ENCODE measurements at places on chromosomes 7 and 10.

GRCh38 chr10:114401195-114401791 lies 3.0 kb downstream of the AFAP1L2 start:
- DNase-seq: no peak

DNA sequence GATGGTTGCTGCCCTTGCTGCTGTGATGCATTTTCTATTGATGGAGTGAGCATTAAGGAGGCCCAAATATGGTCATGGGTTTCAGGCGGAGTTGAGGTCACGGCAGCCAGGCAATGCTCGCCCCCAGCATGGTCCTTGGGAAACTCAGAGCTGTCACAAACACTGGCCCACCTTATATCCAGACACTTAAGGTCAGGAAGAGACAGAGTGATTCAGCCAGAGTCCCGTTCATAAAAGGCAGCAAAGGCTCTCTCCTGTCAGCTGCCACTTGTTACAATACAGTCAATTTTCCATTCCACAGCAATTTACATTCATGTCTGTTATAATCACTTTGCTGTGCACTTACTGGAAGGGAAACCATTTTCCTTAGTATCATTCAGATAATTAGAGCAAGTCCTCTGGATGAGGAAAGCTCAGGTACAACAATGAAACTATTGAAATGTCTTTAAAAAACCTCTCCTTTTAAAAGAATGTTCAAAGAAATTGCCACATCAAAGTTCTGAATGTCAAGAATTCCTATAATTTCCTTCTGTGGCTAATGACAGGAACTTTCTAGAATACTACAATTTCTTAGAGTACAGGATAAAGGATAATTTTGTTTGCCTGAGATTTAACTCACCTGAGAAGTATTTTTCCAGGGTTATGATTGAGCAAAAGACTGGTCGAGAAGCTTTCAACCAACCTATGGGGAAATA lies 14.8 kb upstream of the ANKRD1 start:
- no peak for DNase-seq

GRCh38 chr7:73978661-73979563 lies 49.1 kb upstream of the ELN start:
- no peak for DNase-seq

DNA sequence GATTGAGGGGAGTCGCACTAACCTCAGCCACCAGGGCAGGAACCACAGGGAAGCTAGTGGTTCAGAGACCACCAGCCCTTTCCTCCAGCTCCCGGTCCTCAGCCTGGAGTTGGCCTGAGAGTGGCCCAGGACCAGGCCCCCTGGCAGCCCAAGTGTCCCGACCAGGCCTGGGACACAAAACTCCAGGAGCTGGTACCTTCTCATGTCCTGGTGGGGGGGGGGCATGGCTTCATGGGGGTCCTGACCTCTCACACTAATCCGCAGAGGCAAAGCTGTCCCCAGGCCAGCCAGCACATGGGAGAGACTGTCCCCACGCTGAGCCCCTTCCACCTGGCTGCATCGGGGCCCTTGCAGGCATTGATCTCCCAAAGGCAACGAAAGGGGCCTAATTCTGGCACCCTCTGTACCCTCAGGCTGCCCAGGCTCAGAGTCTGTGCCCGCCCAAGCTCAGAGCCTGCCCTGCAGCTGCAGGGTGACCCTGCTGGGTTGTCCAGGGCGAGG lies 28.2 kb downstream of the GPRIN2 start:
- no peak for DNase-seq

- no peak for DNase-seq
Measured at GRCh38 chr7:131568970-131569369, 12.5 kb upstream of the PODXL start.

DNA sequence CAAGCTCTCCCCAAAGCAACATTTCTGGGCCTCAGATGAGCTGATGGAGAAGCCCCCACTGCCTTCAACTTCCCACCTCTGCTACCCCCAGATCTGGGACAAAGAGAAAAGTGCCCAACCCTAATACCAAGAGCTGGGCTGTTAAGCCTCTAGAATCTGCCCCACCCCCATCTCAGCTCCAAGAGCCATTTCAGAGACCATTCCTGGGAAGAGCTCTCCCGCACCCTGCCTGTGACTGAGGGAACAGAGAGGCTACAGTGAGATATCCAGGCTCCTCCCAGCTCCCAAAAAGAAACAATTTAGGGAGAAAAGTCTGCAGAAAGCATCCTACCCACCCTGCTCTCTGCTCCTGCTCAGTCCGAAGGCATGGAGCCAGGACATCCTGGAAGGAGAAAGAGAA lies 2.5 kb upstream of the KCNH2 start:
- no peak for DNase-seq

DNA sequence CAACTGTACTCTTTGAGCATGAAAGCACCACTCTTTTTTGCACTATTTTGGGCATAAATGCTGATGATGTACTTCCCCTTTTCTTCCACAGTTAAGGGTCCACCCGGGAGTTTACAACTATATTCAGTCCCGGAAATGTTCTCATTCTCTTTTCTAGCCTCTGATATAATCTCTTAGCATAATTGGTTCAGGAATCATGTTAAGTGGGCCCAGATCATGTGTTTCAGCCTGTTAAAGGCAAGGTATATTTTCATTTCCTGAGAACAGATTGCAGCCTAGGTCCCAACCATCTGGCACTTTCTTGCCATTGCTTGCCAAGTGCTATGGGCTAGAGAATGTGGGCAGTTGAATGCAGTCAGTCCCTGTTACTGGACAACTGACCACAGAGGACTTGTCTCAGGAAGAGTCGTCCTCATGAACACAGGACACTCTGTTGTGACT lies 111.4 kb upstream of the GLCCI1 start:
- no peak for DNase-seq

- DNase-seq: no peak
Measured at GRCh38 chr7:112654322-112655216, 135.6 kb downstream of the TMEM168 start.

DNA sequence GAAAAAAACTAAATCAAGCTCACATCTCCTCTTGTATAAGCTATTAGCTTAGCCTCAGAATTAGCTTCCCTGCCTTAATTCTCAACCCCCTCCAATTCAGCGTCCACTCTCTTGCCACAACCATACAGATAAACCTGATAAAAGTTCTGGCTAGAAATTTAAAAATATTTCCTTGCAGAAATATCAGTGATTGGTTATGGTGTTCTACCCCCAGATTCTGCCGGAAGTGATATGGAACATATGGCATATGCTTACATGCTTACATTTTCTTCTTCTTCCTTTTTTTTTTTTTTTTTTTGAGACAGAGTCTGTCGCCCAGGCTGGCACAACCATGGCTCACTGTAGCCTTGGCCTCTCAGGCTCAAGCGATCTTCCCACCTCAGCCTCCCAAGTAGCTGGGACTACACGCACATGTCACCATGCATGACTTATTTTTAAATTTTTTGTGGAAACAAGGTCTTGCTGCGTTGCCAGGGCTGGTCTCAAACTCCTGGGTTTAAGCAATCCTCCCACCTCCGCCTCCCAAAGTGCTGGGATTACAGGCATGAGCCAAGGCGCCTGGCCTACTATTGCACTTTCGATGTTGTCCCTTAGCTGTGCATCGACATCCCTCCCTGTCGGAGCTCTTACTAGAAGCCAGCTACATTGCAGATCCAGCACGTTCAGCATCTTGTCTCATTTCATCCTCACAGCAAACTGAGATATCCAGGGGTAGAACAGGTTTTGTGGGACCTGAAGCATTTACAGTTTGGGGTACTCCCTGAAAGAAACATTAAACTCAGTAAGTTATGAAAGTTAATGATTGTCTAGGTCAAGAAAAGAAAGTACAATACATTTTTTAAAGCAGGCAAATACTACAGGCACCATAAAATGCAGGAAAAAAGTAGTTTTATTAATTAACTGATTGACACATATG lies 205.6 kb upstream of the TCF7L2 start:
- DNase-seq: no peak

- DNase-seq: no peak
Measured at GRCh38 chr7:7816816-7817536, 98.6 kb upstream of the RPA3 start.

DNA sequence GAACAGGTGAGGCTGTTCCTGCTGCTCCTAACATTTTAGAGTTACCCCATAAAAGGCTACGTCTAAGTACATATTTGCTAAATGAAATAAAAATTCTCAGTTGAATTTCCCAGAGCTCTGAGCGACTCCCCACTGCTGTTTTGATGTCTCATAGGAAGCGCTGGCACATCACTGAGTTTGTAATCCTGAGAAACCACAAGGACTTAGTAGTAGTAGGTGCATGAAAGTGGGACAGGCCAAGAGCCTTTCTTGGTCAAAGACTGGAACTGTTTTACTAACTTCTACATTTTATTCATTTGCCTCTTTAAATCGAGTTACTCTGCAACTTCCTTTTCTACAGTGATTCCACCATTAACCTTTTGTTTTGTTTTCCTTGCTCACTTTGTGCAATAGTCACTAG lies 85.9 kb downstream of the XPNPEP1 start:
- no peak for DNase-seq

- DNase-seq: no peak
Measured at GRCh38 chr7:34840176-34840785, 182.3 kb downstream of the NPSR1 start.

GRCh38 chr10:49115015-49115795 lies at the start of gene VSTM4:
Gene VSTM4 (minus strand): TSS chr10:49115522. CDS start chr10:49115485, 37 bp downstream.
- no peak for DNase-seq

GRCh38 chr10:74738985-74739567 lies 87.3 kb upstream of the KAT6B start:
- DNase-seq: no peak

GRCh38 chr7:70944516-70944915 lies 187.4 kb upstream of the GALNT17 start:
- no peak for DNase-seq

DNA sequence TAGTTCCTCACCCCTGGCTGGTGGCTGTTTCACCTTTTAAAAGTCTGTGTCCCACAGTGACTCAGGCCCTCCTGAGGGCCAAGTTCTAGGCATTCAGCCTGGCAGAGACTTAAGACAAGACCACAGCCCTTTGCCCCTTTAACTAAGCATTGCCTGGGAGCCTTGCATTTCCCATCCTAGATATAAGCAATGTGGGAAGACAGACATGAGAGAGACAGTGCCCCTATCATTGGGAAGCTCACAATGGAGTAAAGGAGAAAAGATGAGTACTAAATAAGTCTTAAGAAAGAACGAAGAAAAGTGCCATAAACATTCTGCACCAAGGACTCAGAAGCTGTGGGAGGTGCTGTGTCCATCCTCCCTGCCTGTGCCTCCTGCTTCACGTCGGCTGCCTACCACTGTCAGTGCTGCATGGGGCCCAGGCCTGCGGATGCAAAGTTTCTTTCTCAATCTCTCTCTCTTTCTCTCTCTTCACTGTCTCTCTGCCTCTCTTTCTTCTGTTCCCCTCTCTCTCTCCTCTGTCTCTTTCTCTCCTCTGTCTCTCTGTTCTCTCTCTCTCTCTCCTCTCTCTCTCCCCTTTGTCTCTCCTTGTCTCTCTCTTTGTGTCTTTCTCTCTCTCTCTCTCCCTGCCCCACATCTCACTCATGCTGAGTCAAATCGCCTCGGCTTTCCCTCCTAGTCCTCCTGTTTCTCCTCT lies 21.5 kb downstream of the GPRIN2 start:
- DNase-seq: no peak

DNA sequence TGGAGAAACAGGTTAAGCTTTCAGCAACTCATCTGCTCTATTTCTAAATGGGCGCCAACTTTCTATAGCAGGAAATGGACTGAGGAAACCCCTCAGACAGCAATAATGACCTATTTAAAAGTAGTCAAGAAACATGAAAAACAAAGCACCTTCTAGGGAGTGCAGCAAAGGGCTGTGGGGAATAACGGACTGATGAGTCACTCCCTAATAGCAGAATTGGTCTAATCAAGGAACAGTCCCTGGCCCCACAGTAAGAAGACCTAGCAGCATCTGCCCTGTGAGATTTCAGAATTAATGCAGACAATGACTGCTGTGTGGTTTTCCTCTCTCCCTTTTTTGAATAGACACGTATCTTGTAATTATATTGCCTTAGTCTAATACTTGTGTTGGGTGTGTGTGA lies 602.9 kb downstream of the IPMK start:
- no peak for DNase-seq

- no peak for DNase-seq
Measured at GRCh38 chr7:72709909-72710308, 118.1 kb downstream of the TYW1B start.

DNA sequence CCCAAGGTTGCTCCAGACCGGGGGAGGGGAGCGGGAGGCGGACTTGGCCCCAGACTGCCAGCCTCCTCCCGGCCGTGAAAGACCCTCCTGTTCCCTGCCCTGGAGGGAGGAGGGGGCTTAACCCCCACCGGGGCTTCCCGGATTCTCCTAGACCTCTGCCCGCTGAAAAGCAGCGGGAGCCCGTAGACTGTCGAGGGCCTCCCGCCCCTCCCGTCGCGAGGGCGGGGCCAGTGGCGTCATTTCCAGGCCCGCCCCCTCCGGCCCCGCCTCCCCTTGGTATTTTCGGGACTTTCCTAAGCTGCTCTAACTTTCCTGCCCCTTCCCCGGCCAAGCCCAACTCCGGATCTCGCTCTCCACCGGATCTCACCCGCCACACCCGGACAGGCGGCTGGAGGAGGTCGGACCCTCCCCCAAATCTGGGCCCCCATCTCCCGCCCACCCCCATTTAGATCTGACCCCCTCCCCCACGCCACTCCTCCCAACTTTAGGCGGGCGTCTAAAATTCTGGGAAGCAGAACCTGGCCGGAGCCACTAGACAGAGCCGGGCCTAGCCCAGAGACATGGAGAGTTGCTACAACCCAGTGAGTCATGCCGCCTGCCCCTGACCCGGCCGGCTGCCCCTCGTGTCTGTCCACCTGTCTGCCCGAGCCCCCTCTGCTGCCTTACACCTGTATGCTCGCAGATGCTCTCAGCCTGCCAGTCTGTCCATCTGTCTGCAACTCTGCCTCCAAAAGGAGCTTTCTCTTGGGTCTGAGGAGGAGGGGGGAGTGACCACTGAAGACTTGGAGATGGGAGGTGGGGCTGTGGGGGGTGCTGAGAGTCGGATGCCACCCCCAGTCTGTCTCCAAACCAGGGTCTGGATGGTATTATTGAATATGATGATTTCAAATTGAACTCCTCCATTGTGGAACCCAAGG lies at the start of gene NFKB2:
TSS of gene NFKB2 (plus strand) at position 306 of the 917 bp plus-strand sequence. CDS start at position 561, 255 bp downstream.
- peak; percentile 94 for DNase-seq

DNA sequence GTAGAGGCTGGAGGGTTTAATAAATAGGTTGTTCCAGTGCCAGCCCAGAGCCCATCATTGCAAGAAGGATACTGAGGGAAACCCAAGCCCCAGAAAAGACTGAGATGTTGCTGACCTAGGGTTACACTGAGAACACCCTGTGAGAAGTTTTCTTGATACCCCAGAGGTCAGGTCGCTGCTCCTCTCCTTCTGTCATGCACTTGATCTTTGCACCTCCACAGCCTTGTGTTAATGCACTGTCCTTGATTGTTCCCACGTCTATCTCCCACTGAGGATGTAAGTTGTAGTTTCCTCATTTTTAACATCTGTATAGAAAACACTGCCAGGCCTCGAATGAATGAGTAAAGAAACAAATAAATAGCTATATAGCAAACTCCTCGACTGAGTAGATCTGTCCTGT lies 195.3 kb upstream of the AHR start:
- no peak for DNase-seq

GRCh38 chr7:80895056-80895455 lies 23.8 kb downstream of the SEMA3C start:
- DNase-seq: no peak

DNA sequence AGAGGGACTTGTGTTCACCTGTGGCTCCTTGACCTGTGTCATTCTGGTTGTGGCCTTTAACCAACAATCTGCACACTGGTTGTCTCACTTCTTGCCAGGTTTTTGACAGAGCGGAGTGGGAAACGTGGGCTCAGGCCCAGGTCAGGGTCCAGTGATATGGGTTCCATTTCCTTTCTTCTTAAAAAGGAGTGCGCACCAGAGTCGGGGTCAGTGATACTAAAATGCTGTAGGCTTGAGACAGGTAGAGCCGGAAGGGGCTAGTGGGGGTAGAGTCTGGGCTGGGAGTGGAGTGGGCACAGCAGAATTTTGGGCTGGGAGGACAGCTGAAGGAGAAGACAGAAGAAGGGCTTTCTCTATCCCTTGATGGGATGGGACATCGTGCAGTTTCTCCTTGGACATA lies 61.2 kb downstream of the SH2D4B start:
- DNase-seq: no peak
